NCI-H187 (cell line): ENCODE measurements at places on chromosomes 2 and 18.

GRCh38 chr2:230866756-230867523, 2.2 kb downstream of the ITM2C start:
- no peak for DNase-seq

- no peak for DNase-seq
Measured at GRCh38 chr2:142300517-142300916, 169.7 kb upstream of the LRP1B start.

- DNase-seq, result no peak
Measured at GRCh38 chr2:128637481-128638155, 318.9 kb upstream of the HS6ST1 start.

- DNase-seq, result no peak
Measured at GRCh38 chr2:120988700-120989511, 253.2 kb downstream of the GLI2 start.

GRCh38 chr2:239212121-239212928, 188.5 kb downstream of the HDAC4 start:
- no peak for DNase-seq

- DNase-seq, result no peak
Measured at GRCh38 chr2:169275696-169276444, 86.5 kb downstream of the LRP2 start.

- DNase-seq, result no peak
Measured at GRCh38 chr2:25349397-25349796, 7.7 kb upstream of the DNMT3A start.

- DNase-seq, result no peak
Measured at GRCh38 chr2:15189216-15189615, 371.9 kb downstream of the NBAS start.

GRCh38 chr2:148259674-148260073, 238.8 kb downstream of the MBD5 start:
- no peak for DNase-seq

- no peak for DNase-seq
Measured at GRCh38 chr2:183477296-183477695, 353.1 kb downstream of the NUP35 start.

DNA sequence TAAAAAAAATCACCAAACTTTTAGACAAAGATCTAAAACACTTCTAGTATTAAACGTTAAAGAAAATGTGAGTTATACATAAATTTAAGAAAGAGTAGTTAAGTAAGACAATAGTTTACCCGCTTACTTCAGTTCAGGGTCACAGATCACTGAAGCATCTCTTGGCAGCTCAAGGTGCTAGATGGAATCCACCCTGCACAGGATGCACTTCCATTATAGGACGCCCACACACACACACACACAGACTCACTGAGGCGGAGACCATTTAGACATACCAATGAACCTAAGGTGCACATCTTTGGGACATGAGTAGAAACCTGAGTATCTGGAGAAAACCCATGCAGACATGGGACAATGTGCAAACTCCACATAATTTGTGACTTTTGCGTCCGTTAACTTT, 630.6 kb upstream of the ZNF804A start:
- no peak for DNase-seq
